ENCODE measurements at places on chromosomes 5 and 9.
A peak's percentile ranks its signal among the peaks of the same experiment; 100 is the strongest.

GRCh38 chr9:34328500-34328986 lies 525 bp downstream of the KIF24 start:
- no peak for DNase-seq

- DNase-seq: no peak
These were observed 38.4 kb downstream of the PRKACG start for GRCh38 chr9:68975365-68976043.

- no peak for DNase-seq
These were observed 79.7 kb downstream of the CDH6 start for GRCh38 chr5:31273161-31273560.

DNA sequence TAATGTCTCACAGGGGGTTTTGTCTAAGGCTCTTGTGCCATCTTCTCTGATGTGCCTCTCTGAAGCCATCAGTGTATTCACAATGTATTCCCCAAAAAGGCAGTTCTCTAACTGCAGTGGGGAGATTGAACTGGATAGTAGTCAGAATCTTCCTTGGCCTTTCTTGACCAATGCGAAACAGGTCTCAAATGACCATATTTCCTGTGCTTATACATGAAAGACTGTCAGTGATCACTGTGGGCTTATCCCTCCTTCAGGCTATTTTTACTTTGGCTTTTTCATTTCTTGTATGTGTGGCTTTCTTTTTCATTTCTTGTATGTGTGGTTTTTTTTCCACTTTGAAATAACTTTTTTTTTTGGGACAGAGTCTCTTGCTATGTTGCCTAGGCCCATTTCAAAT lies 19.7 kb downstream of the HMGXB3 start:
- no peak for DNase-seq

GRCh38 chr9:114504341-114505186 lies 709 bp downstream of the WHRN start:
- peak; percentile 31 for DNase-seq

- DNase-seq: no peak
These were observed 192.5 kb upstream of the TUT7 start for GRCh38 chr9:86546712-86547111.

DNA sequence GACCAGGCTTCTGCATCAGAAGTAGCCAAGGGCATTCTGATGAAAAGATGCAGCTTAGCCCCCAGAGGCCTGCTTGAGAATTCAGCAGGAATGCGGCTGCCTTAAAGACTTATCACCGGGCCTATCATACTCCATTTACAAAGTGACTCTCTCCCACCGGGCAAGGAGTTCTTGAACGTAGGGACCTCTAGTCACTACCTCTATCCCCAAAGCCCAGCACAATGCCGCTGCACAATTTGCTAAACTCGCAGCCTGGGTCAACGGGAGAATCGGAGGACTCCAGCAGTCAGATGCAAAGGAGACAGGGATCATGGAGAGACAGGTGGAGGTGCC lies 661 bp downstream of the PDCL start:
- DNase-seq: no peak

DNA sequence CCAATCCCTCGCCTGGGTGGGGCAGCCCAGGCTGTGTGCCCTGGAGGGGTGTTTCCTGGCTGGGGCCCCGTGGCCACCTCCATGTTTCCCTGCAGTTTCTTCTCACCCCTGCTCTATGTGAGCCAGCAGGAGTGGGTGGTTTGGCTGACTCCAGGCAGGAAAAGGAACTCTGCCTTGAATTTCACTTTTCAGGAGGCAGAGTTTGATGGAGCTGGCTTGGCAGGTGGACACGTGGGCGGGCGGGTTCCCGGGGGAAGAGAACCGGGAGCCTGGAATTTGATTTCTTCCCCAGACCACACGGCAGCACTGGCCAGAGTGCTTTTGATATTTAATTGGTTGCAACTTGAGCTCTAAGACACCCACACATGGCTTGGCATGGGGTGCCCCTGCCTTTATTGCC lies 119.8 kb upstream of the PANK3 start:
- no peak for DNase-seq

DNA sequence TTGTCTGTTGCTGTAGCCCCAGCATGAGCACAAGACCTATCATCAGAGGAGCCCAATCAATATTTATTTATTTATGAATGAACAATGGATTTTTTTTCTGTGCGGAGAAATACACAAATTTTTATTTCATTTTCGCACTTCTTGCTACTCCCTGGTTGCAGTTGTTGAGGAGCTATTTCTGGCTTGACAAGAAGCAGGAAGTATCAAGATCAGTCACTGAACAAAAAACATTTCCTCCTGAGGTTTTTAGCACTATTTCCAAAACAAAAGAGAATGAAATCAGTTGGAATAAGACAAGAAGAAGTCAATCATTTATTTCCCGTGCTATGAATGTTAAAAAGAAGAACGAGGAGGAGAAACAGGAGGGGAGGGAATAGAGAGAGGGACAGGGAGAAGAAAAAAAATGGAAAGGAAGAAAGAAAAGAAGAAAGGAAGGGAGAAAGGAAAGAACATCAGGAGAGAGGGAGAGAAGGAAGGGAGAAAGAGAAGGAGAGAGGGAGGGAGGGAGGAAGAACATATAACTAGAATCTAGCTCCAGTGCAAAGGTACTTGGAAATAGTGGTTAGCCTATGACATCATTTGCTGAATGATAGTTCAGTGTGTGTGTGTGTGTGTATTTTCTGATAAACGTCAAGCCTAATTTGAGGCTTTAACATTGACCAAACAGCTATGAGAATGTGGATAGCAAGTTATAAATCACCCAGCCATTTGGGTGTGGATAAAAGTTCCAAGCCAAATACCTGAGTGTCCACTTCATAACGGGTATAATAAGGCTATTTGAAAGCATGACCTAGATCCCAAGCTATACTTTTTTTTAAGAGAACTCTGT lies 586.0 kb downstream of the EBF1 start:
- no peak for DNase-seq

DNA sequence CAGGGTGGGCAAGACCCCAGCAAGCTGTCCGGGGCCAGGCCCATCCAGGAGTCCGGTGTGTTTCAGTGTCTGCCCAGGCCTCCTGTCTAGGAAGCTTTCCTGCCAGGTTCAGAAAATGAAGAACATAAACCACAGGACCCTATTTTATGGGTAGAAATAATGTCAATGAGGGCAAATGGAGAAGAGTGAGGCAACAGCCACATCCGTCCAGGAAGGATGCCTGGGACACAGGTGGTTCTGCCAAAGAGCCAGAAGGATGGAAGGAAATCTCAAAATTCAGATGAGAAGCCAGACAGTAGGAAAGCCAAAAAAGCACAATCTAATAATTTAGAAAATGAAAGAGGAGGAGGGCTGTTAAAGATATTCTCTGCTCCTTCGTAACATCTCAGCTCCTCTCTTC lies 262.3 kb downstream of the AUH start:
- DNase-seq: no peak

GRCh38 chr5:37662362-37662761 lies 177.5 kb downstream of the GDNF start:
- DNase-seq: no peak

- DNase-seq: no peak
These were observed 47.6 kb downstream of the DCP2 start for GRCh38 chr5:113024076-113024697.

GRCh38 chr5:99445805-99446204 lies 517.0 kb upstream of the CHD1 start:
- no peak for DNase-seq

DNA sequence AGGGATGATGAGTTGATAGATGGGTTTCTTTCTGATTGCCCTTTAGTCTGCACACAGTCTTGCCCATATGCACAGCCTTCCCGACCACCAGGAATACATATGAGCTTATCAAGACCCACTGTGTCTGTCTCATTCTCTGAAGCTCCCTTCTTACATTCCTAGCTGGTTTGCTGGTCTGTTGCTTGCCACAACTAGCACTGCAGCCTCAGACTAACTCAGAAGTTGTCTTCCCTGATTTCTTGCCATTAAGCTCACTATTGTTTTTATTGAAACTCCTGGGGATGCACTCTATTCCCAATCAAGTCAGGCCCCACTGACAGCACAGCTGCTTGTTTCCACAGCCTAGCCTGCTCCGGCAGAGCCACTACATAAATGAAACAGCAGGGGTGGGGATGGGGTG lies 97.5 kb downstream of the SAXO1 start:
- DNase-seq: no peak

- DNase-seq: no peak
These were observed 12.0 kb downstream of the UIMC1 start for GRCh38 chr5:176994460-176995121.

DNA sequence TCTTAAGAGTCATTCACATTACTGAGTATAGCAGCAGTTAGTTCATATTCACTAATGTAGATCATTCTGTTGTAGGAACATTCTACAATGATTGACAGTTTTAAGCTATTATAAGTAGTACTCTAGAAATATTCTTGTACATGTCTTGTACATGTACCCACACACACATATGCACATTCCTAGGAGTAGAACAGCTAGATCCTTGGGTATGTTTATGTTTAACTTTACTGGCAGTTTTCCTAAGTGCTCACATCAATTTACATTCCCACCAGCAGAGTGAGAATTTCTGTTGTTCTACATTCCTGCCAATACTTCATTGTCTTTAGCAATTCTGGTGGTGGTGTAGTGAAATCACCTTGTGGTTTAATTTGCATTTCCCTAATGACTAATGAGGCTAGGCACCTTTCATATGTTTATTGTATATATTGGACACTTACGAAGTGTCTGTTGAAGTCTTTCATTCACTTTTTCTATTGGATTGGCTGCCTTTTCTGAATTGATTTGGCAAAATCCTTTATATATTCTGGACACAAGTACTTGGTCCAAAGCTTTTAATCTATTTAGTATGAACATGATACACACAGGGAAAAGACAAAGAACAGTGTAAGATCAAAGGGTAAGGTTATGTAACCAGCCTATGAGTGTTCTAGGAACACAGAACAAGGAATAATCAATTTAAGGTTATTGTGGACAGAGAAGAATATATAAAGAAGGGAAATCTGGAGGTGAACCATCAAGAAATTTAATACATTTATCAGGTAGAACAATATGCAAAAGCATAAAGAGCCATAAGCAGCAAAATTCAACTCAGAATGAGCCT lies 95.6 kb downstream of the MLLT3 start:
- DNase-seq: no peak

DNA sequence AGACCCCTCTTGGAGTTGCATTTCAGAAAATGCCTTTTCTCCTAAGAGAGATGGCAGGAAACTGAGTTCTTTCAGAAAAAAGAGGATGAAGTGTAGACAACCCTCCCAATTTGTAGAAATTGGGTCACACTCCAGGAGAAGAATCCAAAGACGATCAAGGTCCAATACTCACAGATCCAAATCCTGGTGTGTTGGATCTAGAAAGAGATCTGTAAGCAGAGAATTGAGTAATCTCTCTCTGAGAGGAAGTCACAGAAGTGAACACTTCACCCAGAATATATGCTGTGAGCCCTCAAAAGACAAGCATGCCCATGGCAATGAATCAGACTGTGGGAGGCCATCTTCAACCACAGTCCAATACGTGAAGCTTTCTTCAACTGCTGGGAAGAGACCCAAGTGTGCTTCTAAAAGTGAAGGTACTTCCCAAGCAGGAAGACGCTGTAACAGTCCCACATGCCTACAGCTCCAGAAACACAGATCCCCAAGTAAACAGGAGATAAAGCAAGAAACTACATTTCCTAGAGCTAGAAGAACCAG lies 182.7 kb downstream of the SMC2 start:
- no peak for DNase-seq

DNA sequence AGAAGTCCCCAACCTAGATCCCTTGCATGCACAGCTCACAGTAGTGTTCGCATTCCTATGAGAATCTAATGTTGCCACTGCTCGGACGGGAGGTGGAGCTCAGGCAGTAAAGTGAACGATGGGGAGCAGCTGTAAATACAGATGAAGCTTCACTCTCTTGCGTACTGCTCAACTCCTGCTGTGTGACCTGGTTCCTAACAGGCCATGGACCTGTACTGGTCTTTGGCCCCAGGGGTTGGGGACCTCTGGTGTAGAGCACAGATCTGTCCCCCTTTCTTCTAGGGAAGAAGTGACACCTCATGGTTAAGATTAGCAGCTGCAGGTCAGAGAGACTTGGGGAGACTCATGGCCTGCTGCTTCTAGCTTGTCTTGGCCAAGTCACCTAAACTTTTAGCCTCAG lies 7.1 kb downstream of the ARHGEF28 start:
- no peak for DNase-seq

GRCh38 chr5:159783726-159784247 lies 132.5 kb upstream of the ADRA1B start:
- no peak for DNase-seq

GRCh38 chr5:9283021-9283420 lies 262.9 kb downstream of the SEMA5A start:
- DNase-seq: no peak

GRCh38 chr9:103397868-103398600 lies 402.9 kb downstream of the CYLC2 start:
- no peak for DNase-seq

DNA sequence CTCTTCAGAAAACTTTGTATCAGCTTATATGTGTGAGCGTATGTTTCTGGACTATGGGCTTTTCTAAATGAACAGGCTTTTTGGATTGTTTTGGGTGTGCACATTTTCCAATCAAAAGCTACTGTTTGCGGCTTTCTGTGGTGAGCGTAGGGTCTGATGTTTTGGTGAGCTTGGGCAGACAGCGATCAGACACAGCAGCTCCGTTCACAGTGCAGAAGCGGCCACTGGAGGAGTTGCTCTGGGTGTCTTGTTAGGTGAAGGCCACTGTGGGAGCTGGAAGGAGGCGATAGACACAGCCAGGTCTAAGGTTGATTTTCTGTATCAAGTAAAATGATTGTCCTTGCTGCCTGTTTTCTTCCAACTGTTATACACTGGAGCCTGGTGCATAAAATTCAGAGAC lies 11.1 kb downstream of the PRRC2B start:
- DNase-seq: no peak

GRCh38 chr9:16526380-16526779 lies 344.1 kb downstream of the BNC2 start:
- DNase-seq: no peak

- no peak for DNase-seq
These were observed 79.2 kb downstream of the KCTD16 start for GRCh38 chr5:144249755-144250464.

DNA sequence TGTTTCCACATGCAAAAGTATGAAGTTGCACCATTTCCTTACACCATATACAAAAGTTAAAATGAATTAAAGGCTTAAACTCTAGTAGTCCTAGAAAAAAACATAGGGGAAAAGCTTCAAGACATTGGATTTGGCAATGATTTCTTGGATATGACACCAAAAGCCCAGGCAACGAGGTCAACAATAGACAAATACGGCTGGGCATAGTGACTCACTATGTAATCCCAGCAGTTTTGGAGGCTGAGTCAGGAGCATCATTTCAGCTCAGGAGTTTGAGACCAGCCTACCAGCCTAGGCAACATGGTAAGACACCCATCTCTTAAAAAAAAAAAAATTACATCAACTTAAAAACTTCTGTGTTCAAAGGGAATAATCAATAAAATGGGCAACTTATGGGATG lies 30.9 kb upstream of the SREK1 start:
- DNase-seq: no peak

DNA sequence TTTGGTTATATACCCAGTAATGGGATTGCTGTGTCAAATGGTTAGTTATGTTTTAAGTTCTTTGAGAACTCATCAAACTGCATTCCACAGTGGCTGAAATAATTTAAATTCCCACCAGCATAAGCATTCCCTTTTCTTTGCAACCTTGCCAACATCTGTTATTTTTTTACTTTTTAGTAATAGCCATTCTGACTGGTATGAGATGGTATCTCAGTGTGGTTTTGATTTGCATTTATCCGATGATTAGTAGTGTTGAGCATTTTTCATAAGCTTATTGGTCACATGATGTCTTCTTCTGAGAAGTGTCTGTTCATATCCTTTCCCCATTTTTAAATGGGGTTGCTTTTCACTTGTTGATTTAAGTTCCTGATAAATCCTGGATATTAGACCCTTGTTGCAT lies 435.7 kb upstream of the RIOK2 start:
- DNase-seq: no peak

- no peak for DNase-seq
These were observed 87.1 kb upstream of the FBXW11 start for GRCh38 chr5:172093559-172093958.
